ENCODE measurements at places on chromosomes 13 and 19. TPM values are rescaled to one million over a fixed set of nuclear protein-coding genes. Genes with fewer than 3 reads are reported as not detected.

DNA sequence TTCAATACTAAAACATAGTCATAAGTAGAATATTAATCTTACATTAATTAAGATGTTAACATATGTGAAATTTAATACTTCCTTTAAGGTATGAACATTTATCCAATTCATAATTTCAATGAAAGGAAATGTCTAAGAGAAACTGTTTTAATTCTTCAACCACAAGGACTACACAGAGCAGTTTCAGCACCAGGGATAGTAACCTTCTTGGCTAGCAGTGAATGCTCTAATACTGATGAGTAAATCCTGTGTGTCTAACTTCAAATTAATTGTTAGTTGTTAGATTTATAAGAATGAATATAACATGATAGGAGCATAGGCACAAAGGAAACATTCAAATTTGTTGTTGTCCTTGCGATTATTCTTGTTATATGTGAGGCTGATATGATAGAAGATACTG lies 15.6 kb upstream of the NBEA start:
- H3K27ac ChIP-seq: no peak overlapping the region
- no peak for DNase-seq
- H3K27me3 ChIP-seq: no peaks in the 10 kb centered on the region
- no peak overlapping the region for H3K4me3 ChIP-seq

- H3K4me1 ChIP-seq: no peaks in the 10 kb centered on the region
- H3K4me3 ChIP-seq: no peak overlapping the region
Measured at GRCh38 chr13:100409132-100409531, 179.5 kb downstream of the GGACT start.

Gene S1PR4
- 60.4 TPM for total RNA-seq

- no peak overlapping the region for H3K27ac ChIP-seq
- H3K36me3 ChIP-seq: peaks cover 41% of the 10 kb centered on the region
- no peak overlapping the region for H3K4me3 ChIP-seq
Measured at GRCh38 chr19:10107817-10108367, 1.7 kb downstream of the PPAN start.

Gene PSG2
- total RNA-seq: not detected

DNA sequence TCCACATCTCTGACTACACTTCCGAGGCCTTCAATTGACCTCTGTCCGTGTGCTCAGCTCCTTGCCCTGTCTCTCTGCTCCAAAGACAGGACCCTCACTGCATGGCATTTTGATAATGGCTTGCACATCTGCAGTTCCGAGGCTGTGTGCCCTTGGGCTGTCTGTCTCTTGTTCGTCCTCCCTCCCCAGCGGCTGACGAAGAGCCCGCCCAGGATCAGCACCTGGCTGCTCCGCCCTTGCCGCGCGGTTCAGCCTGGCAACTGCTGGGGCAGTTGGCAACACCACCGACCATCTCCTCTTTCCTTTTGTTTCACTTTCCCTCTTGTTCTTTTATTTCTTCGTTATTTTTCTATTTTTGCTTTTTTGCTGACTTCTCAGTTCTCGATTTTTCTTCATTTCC lies 270.4 kb downstream of the TEX29 start:
- no peak for DNase-seq
- no peaks in the 10 kb centered on the region for H3K4me1 ChIP-seq
- no peaks in the 10 kb centered on the region for H3K36me3 ChIP-seq
- H3K4me3 ChIP-seq: no peak overlapping the region

Gene C19orf81
- not detected for total RNA-seq

DNA sequence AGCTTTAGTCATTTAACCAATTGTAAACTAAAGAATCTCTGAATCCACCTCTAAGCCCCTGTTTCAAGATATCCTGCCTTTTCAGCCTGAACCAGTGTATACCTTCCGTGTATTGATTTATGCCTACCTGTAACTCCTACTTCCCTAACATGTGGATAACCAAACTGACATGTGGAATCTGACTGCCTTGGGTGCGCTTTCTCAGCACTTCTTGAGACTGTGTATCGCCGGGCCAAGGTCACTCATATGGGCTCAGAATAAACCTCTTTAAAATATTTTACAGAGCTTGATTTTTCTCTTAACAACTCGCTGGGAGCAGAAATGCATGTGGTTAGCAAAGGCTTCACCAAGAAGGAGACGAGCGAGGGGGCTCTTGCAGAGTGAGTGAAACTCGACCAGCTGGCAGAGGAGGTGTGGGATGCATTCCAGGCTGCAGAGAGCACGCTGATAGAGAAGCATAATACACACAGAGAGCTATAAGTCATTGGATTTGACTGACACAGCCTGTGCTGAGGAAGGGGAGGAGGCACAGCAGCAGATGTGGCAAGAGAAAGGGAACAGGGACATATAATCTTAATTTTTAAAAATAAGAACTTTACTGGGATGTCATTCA lies 268.2 kb upstream of the MAB21L1 start:
- H3K27me3 ChIP-seq: no peaks in the 10 kb centered on the region
- H3K4me3 ChIP-seq: no peak overlapping the region
- H3K4me1 ChIP-seq: no peaks in the 10 kb centered on the region
- H3K36me3 ChIP-seq: no peaks in the 10 kb centered on the region

DNA sequence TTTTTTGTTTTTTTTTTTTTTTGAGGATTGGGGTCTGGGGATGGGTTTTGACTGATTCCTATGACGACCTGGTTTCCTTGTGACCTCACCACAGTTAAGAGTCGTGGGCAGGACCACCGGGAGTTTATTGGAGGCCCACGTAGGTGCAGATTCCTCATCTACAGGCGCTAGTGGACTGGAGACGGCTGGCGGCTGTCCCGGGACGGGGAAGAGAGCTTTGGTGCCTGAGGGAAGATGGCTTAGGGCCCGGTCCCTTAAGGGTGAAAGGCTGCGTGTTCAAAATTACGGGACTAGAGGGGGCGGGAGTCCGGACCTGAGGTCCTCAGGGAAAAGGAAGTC lies 682 bp upstream of the TEAD2 start:
- peaks cover 36% of the 10 kb centered on the region for H3K4me1 ChIP-seq
- no peak overlapping the region for H3K27ac ChIP-seq
- peaks cover 37% of the 10 kb centered on the region for H3K27me3 ChIP-seq
- H3K4me3 ChIP-seq: peak overlapping the region; percentile 9
- DNase-seq: no peak
- no peaks in the 10 kb centered on the region for H3K36me3 ChIP-seq

DNA sequence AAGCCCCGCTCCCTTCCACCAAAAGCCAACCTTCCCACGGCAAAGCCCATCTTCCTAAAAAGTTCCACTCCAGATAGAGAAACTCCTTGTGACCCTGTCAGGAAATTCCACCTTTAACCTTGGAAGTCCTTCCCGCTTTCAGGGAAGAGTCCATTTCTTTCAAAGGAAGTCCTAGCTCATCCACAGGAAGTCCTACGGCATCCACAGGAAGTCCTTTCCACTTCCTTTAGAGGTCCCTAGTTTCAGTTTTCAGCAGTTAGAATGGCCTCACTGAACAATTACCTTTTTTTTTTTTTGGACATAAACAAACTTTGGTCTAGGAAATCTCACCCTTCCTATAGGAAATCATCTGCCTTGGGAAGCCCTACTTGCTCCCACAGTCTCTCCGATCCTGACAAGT lies 31.7 kb downstream of the TRPM4 start:
- no peak overlapping the region for H3K27ac ChIP-seq
- no peaks in the 10 kb centered on the region for H3K27me3 ChIP-seq
- no peaks in the 10 kb centered on the region for H3K36me3 ChIP-seq
- H3K4me3 ChIP-seq: no peak overlapping the region
- DNase-seq: no peak

Gene WDR87
- total RNA-seq: not detected

Data from natural killer cell (primary cell).